ENCODE measurements at places on chromosomes 7 and 10.

DNA sequence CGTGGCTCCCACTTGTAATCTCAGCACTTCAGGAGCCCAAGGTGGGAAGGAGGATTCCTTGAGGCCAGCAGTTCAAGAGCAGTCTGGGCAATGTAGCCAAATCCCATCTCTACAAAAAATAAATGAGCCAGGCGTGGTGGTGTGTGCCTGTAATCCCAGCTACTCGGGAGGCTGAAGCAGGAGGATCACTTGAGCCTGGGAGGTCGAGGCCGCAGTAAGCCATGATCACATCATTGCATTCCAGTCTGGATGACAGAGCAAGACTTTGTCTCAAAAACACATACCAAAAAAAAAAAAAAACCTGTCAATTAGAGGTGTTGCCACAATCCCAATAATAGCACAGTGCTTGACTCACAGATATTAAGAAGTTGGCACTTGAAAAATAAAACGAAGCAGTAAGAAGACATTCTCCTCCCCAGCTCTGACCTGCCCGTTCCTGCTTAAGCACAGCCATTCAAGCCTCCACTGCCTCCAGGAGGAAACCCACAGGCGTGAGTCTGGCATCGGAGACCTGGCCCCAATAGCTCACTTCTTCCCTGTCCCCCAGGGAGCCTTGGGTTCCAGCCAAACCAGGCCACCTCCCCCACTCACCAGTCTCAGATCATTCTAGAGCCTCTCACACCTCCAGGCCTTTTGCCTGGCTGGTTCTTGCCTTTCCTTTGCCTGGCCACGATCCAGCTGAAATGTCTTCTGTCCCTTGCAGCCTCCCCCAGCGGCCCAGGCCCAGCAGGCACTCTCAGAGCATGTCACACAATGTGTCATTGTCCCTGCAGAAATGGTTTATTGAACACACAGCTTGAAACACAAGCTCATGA, 45.3 kb upstream of the GTF2I start:
- no peak for DNase-seq

DNA sequence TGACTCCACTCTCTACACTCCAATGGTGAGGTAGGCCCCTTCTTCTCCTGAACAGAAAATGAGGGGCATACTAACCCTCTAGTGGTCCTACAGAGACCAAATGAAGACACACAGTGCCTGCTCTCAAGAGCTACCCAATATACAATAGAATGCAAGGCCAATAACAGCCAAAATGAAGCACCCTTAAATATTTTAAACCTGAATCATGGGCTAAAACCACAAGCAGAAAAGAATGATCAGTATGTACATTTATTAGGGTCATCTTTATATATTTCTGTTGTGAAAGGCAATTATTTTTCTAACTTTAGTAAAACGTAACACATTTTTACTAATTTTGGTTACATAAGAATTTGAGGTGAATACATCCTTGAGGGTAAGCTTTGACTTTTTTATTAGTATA, 49.9 kb upstream of the COL1A2 start:
- DNase-seq: no peak

GRCh38 chr10:44353721-44354120, 31.2 kb downstream of the CXCL12 start:
- no peak for DNase-seq

DNA sequence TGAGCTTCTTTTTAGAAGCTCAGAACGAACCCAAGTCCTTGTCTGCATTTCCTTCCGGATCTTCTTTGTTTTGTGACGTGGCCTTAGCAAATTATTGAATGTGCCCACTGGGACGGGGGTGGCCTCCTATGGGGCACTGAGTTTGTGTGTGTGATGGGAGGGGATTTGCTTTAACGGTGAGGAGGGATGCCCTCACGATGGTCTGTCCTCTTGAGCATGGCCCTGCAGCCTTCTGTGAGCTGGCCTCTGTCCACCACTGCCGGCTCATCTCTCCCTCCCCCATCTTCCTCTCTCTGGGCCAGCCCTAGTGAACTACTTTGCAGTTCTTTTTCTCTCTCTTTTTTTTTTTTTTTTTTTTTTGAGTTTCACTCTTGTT, 62.9 kb upstream of the MKRN1 start:
- no peak for DNase-seq

- DNase-seq: peak; percentile 50
Measured at GRCh38 chr10:15725603-15726002, 5.9 kb upstream of the ITGA8 start.

DNA sequence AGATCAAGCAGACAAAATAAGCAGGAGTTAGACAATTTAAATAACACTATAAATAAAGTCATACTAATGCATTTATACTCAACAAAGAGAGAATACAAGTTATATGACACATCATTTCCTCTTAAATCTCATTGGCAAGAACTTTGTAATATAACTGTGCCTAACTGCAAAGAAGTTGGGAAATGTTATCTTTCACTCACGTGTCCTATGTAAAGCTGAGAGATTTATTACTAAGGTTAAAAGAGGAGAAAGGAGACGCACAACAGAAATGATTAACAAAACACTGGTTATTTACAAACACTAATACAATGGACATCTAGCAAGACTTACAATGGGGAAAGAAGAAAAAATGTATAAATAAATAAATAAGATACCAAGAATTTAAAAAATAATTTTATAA, 12.7 kb upstream of the TMEM273 start:
- DNase-seq: no peak

DNA sequence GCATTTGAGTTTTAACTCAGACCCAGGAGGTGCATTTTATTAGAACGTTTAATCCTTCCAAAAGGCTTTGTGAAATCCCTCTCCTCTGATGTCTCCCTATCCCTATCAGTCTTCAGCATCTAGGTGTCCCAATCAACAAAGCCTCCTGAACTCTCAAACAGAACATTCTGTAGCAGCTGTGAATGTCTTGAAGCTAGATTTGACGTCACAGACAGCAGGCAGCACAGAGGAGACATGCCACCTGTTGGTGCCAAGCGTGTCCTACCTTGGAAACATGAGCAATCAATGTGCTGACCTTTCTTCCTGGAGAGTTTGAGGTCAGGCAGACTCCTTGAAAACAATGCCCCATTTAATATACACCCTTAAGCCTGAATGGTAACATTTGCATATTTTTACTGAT, 125.5 kb downstream of the RNLS start:
- no peak for DNase-seq

GRCh38 chr10:123570051-123570897, 95.9 kb upstream of the GPR26 start:
- no peak for DNase-seq

DNA sequence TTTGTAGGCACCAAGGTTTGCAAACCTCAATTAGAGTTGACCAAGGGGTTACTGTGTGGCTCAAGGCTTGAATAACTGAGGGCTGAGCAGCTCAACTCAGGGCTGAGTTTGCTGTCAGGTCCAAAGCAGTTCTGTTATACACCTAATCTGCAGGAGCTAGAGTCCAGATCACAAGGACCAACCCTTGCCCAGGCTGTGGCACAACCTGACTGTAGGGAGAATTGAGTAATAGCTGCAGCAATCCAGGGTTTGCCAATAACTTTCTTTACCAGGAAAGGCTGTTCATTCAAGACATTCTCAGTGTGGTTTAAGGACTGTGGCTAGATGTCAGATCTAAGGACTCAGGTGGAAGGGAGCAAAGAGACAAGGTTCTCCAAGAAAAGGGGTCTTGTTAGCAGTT, 115.6 kb upstream of the IMMP2L start:
- DNase-seq: no peak

GRCh38 chr7:36946401-36946739, 222.1 kb upstream of the AOAH start:
- DNase-seq: peak; percentile 85

DNA sequence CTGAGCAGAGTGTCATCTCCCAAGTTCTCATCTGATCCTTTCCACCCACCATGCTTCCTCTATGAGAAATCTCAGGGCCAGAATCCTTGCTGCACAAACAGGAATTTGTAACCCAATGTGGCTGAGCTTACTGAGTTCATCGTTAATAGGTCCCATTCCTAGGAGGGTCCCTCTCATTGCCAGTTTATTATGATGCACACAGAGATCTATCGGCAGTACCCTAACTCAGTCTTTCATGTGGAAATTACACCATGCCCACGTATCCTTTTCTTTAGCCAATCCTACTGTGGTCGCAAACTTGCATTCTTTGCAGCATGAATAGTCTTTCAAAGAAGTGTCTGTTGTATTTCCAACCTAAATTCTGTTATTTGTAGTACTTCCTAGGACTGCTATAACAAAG, 12.1 kb downstream of the TMEM236 start:
- no peak for DNase-seq

GRCh38 chr7:66330961-66331360, 125.8 kb downstream of the TPST1 start:
- DNase-seq: peak; percentile 60

DNA sequence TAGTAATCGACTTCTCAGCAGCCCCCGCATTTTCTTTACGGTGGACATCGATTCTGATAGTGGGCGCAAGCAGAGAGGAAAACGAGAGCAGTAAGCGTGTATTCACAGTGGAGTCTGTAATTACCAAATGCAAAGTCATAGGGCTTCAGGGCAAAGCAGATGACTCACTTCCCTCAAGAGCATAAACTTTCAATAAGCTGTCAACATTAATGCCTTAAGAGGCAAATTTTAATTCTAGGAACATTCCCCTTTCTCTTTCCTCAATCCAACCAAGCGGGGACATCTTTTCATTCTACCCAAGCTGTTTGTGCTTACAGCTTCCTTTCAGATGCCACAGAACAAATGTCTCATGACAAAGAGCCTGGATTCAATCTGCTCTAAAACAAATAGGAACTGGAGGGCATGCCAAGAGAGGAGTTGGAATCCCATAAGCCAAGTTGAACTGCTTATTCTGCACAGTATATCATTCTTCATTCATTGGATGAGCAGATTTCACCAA, 48.6 kb downstream of the MALSU1 start:
- peak; percentile 19 for DNase-seq

DNA sequence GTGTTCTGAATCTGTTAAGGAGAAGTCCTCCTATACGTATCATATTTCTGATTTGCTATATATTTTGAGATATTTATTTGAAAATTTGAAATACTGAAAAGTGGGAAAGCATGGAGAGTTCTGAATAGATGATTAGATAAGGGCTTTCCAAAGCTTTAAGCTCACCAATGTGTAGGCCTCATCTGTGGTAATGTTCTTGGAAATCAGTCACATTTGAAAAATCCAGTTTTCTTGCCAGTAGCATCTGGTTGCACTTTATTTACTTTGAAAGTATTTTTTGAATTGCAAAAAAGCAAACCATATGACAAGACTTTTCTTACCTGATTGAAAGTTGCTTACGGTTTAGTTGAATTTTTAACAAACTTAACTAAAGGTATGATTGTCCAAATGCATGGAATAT, 21.7 kb downstream of the ADD3 start:
- no peak for DNase-seq

- DNase-seq: no peak
Measured at GRCh38 chr7:87886875-87887274, 10.6 kb downstream of the DBF4 start.

- DNase-seq: peak; percentile 50
Measured at GRCh38 chr7:73451780-73452398, 18.3 kb downstream of the FZD9 start.

GRCh38 chr10:30812018-30812851, 182.7 kb upstream of the LYZL2 start:
- no peak for DNase-seq

- DNase-seq: no peak
Measured at GRCh38 chr7:100516135-100516812, 22.7 kb upstream of the AGFG2 start.

GRCh38 chr10:71551970-71552369, 155.2 kb downstream of the CDH23 start:
- no peak for DNase-seq

DNA sequence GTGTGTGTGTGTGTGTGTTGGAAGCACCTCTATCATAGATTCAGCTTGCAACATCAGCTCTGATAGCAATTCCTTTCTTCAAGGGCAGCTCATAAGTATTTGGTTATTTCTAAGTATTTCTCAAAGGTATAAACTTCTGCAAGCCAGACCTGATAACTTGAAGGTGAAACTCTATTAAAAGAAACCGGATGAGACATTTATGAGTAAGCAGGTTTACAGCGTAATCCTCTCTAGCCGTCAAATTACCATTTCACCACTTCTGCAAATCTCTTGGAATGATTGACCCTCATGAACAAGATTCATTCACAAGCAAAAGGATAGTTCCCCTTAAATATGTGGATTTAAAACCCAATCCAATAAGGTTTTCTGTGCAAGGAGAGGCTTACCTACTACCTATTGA, 23.1 kb downstream of the PDE1C start:
- DNase-seq: no peak

DNA sequence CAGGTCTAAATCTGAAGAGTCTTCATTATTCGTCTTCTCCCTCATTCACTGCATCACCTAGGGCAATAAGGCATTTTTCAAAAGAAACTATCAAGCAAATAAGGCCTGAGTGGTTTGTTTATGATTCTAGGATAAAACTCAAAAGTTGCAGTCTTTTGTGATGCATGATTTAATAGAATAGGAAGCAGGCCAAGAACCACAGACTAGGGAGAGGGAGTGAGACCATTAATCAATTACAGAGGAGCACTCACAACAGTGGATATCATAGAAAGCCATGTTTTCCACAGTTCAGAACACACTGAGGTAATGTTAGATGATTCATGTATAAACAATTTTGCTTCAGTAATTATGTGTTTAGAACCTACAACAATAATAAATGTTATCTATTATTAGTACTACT, 87.8 kb upstream of the LRRTM3 start:
- DNase-seq: no peak

GRCh38 chr10:92219559-92219958, 71.3 kb downstream of the CPEB3 start:
- DNase-seq: no peak

DNA sequence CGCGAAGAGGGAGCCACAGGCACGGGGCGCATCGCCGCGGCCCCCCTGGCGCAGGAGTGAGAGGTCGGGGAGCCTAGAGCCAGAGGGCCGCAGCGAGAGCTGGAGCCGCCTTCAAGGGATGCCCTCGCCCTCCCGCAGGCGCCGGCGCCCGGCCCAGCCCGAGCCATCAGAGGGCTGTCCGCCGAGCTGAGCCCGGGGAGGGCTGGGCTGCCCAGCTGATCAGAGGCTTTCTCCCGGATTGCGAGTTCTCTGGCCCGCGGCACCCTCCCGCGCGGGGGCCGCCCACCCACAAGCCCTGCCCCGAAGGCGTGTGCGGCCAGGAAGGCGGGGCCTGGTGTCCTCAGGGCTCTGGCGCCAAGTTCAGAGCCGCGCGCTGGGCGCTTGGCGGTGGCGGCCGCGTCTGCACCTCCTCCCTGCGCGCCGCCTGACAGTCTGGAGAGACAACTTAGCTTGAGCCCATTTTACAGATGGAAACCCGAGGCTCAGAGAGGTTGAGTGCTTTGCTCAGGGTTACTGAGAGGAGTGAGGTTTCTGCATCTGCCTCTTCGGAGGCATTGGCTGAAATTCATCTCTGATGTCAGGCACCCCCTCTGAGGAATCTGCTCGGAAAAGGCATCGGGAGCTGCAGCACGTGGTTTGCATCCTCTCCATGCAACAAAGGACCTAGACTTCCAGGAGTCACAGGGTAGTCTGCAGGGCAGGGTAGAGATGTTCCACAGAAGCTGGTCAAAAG, 3.8 kb upstream of the ANTXRL start:
- peak; percentile 26 for DNase-seq

Data from NCI-H524 (cell line).